ENCODE measurements at places on chromosomes 11 and 22.

DNA sequence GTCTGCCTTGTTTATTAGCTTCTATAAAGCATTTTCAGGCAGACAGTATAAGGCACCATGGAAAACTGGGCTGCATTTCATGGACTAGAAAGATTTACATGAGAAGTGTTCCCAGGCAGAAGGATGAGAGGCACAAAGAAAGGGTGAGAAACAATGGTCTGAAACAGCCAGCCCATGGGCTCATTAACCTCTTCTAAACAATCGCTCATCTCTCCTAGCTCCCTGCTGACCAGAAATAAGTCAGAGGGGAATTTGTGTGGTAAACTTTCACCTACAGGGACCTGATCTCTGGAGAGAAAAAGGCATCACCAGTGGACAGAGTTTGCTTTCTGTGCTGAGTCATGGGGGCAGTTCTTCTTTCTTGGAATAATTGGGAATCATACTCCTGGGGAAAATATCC lies 51.8 kb upstream of the KIRREL3 start:
- DNase-seq, result no peak

- no peak for DNase-seq
Measured at GRCh38 chr11:70501051-70501901, 102.9 kb downstream of the CTTN start.

GRCh38 chr11:32838505-32839274 lies 9.0 kb downstream of the PRRG4 start:
- DNase-seq, result no peak

DNA sequence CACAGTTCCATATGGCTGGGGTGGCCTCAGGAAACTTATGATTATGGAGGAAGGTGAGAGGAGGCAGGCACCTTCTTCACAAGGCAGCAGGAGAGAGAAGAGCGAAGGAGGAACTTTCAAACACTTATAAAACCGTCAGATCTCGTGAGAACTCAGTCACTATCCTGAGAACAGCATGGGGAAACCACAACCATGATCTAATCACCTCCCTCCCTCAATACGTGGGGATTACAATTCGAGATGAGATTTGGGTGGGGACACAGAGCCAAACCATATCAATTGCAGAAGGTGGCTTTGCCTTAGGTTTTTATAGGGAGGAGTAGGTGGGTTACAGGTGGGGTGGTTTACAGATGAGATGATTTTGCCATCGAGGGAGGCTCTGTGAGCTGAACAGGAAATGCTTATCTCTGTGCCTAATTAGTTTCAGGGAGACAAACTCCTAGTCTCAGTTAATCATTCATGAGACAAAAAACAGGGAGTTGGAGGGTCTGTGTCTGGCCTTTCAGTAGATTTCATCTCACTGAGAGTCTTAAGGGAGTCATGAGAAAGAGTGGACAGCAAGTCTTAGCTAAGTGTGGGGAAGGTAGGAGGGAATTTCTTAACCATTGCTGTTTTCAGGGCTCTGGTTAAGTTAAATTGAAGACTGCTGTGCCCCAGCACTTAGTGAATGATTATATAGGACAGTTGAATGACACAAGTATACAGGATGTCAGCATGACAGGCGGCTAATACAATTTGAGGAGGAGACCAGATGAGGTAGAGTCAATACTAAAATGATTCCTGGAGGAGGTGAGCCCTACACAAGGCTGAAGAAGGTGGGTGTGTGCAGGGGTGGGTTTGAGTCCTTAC lies 47.7 kb downstream of the CWC15 start:
- DNase-seq, result no peak

- peak; percentile 47 for DNase-seq
Measured at GRCh38 chr22:38981992-38982927, at the start of gene APOBEC3B. TSS of gene APOBEC3B (plus strand) at chr22:38982347. CDS start at chr22:38982454, 107 bp downstream.

GRCh38 chr11:126140201-126140925 lies 71.1 kb downstream of the RPUSD4 start:
- DNase-seq, result no peak

GRCh38 chr22:39098576-39098975 lies 1.5 kb downstream of the APOBEC3H start:
- DNase-seq, result no peak

GRCh38 chr22:37544955-37545702 lies 15.2 kb upstream of the CDC42EP1 start:
- no peak for DNase-seq

- no peak for DNase-seq
Measured at GRCh38 chr11:92277871-92278270, 53.3 kb downstream of the FAT3 start.

DNA sequence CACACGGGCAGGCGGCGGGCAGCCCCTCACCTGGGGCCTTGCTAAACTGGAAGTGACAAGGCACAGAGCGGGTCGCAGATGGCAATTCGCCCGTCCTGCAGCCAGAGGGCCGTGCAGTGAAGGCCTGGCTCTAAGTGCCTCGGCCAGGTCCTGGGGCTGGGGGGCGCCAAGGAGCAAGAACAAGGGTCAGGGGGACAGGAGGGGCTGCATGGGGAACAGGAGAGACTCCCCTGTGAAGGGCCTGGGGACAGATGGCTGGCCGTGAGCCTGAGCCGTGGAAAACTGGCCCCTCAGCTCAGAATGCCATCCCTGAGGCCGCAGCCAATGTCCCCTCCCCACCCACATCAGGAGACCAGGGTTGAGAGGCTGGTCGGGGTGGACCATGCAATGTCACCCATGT lies 60.0 kb downstream of the RTL6 start:
- no peak for DNase-seq

- DNase-seq, result no peak
Measured at GRCh38 chr22:20881231-20881630, 22.4 kb downstream of the SNAP29 start.

GRCh38 chr11:9615031-9615451 lies 41.6 kb downstream of the WEE1 start:
- DNase-seq, result no peak

DNA sequence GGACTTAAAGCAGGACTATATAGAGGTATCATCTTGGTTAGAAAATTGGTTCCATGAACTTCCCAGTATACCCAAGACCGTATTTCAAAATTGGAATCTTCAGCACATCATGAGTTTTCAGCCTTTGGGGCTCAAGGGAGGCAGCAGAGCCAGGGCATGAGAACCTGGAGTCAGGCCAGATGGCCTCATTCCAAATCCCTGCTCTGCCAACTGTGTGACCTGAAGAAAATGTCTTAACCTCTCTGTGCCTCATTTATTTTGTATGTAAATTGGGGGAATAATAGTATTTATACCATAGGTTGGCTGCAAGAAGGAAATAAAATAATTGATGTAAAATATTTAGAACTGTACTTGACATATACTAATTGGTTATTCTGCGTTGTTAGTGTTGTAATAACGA lies 987.6 kb downstream of the TBC1D22A start:
- DNase-seq, result no peak

GRCh38 chr22:31530823-31531195 lies 34.5 kb downstream of the SFI1 start:
- DNase-seq, result no peak

GRCh38 chr11:127632976-127633680 lies 632.6 kb upstream of the KIRREL3 start:
- DNase-seq, result no peak

DNA sequence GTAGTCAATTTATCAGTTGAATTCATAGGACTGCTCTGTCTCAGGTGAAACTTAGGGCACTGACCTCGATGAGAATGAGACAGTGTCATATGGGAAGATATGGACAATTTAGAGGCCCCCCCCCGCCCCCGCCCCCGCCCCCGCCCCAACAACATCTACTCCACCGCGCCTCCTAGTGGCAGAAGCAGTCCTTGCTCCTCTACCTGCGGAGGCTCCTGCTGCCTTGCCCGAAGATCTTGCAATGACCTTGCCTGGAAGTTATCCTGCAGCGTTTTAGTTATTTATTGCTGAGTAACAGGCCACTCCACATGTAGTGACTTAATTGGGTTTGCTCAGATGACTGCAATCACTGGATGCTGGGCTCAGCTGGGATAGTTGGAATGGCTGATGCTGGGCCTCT lies 15.2 kb downstream of the SERPINH1 start:
- DNase-seq, result peak; percentile 46

- no peak for DNase-seq
Measured at GRCh38 chr22:36940676-36941075, 27.2 kb downstream of the CSF2RB start.

GRCh38 chr22:36546092-36546804 lies 17.3 kb upstream of the EIF3D start:
- DNase-seq, result no peak

- no peak for DNase-seq
Measured at GRCh38 chr22:23520863-23521440, 59.1 kb downstream of the IGLL1 start.

DNA sequence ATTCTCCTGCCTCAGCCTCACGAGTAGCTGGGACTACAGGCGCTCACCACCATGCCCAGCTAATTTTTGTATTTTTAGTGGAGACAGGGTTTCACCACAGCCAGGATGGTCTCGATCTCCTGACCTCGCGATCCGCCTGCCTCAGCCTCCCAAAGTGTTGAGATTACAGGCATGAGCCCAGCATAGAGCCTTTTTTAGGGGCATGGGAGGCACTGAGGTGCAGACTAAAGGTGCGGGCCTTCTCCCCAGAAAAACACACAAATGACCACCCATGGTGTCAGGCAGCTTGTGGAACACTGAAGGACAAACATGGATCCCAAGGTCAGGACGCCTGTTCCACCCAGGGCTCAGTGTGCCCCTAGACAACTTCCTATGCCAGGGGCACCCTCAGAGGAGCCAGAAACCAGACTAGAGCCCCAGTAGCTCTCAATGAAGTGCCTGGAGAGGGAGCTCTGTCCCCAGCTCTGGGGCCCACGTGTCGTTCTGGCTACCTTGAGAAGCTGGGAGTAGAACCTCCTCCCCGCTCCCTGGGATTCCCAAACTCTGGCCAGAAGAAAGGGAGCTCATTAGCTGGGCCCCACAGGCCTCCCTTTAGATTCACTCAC lies 21.2 kb upstream of the CD5 start:
- no peak for DNase-seq

GRCh38 chr11:36073411-36074203 lies 129.7 kb downstream of the LDLRAD3 start:
- DNase-seq, result no peak

- DNase-seq, result no peak
Measured at GRCh38 chr11:91686700-91687099, 537.9 kb upstream of the FAT3 start.

DNA sequence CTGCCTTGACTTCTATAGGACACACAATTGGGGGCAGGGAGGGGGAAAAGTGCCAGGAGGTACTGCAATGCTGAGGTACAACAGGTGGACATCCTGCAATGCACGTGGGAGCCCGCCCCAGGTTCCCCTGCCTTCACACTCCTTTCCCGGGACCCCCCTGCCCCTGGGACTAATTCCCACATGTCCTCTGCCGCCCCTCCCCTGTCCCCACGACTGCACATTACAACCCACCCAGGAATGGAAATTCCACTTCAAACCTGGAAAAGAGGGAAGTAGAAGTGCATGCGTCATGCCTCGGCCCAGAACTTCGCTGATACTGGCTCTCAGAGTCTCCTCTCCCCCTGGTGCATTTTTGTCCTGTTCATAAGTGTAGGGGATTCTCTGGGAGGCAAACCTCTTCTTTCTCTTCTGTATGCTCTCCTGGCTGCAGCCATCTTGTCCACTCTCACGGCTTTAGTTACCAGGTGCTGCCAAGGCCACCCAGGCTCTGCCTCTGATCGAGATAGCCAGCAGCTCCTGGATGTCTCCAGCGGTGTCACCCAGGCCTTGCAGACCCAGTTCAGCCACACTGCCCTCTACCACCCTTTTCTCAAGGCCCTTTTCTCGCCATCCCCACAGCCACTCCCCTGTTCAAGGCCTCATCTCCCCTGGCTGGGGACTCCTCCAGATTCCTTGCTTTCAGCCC lies 43.7 kb downstream of the GDPD5 start:
- no peak for DNase-seq

GRCh38 chr11:5507933-5508305 lies 1.8 kb downstream of the UBQLN3 start:
- no peak for DNase-seq

DNA sequence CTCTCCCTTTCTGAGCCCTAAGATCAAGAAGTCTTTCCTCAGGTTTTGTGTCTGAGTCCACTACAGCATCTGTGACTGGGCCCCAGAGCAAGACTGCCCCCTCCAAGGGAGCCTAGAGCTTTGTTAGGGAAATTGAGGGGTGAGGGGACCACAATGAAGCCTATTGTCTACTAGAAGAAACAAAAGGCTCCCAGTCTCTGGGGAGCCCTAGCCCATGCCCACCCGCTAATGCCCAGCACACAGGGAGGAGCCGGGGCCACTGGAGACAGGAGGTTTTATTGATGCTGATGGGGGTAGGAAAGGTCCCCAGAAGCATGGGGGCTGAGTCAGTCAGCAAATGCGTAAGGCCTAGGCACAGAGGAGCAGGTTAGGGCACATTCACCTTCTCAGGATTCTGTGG lies 14.0 kb downstream of the RHOG start:
- no peak for DNase-seq

- no peak for DNase-seq
Measured at GRCh38 chr22:20440637-20441591, 3.3 kb upstream of the SCARF2 start.

- no peak for DNase-seq
Measured at GRCh38 chr22:17772249-17772957, 1.9 kb downstream of the BID start.

GRCh38 chr11:10401696-10402392 lies 53.2 kb upstream of the AMPD3 start:
- DNase-seq, result no peak

GRCh38 chr11:63142459-63142858 lies 1.6 kb downstream of the SLC22A24 start:
- no peak for DNase-seq

DNA sequence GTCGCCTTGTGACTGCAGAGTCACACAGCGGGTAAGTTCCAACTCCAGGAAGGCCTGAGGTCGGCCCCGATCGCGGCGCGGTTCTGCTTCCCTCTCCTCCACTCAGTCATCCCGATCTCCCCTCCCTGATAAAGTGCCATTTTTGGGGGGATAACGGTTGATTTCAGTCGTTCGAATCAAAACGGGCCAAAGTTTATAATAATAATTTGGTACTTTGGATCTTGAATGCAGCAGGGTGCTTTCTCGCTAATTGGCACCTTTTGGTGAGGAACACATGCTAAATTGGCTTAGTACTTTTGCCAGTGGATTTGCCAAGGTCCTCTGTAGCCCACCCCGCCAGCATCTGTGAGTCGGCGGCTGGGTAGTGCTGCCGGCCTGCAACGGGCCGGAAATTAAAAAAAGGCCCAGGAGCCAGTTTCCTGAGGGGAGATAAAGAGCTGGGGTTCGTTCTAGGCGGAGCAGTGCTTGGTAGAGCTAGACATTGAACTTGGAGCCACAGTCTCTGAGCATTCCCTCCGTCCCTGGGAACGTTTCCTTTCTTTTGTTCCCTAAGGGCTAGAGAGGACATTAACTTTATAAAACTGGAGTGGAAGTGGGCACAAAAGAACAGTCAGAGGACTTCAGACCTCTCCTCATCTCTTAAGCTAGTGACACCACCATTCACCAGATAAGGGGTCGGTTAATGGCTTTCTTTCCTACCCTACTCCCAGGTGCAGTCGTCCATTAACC lies 997 bp downstream of the UBE2L3 start:
- no peak for DNase-seq

- DNase-seq, result no peak
Measured at GRCh38 chr11:37449146-37449545, 851.1 kb upstream of the RAG2 start.

- DNase-seq, result no peak
Measured at GRCh38 chr11:124961972-124962609, 8.1 kb downstream of the CCDC15 start.

- no peak for DNase-seq
Measured at GRCh38 chr11:19595499-19595839, 117.2 kb upstream of the NAV2 start.
